ENCODE measurements at places on chromosomes 7 and 10. TPM values are rescaled to one million over a fixed set of nuclear protein-coding genes. Genes with fewer than 3 reads are reported as not detected.

- no peaks in the 10 kb centered on the region for H3K27me3 ChIP-seq
- H3K27ac ChIP-seq, result no peak overlapping the region
- no peaks in the 10 kb centered on the region for H3K4me1 ChIP-seq
- H3K36me3 ChIP-seq, result no peaks in the 10 kb centered on the region
- no peak for DNase-seq
These were observed 236.3 kb upstream of the DKK1 start for GRCh38 chr10:52077814-52078213.

DNA sequence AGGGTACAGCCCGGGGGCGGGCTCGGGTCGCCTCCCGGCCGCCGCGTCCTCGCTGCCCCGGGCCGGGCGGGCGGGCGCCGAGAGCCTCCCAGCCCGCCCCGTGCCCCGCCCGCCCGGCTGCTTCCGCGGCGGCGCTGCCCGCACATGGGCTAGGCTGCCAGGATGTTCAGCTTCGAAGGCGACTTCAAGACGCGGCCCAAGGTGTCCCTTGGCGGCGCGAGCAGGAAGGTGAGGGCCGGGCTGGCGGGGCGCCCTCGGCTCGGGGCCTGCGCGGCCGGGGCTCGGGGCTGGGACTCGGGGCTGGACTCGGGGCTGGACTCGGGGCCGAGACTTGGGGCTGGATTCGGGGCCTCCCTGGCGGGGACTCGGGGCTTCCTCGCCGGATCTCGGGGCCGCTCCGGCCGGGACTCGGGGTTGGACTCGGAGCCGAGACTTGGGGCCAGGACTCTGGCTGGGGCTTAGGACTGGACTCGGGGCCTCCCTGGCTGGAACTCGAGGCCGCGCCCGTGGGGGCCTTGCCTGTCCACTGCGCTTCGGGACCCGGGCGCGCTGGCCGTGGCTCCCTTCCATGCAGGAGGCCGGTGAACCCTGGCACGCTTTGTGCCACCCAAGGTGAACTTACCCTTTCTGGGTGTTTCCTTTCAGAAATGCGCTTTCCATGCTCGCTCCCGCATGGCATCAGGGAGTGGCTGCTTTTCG, 534 bp downstream of the UBE3C start:
- H3K4me3 ChIP-seq, result peak overlapping the region; percentile 89
- peak overlapping the region; percentile 98 for H3K27ac ChIP-seq
- peaks cover 15% of the 10 kb centered on the region for H3K4me1 ChIP-seq
- no peak for DNase-seq
- H3K27me3 ChIP-seq, result no peaks in the 10 kb centered on the region

DNA sequence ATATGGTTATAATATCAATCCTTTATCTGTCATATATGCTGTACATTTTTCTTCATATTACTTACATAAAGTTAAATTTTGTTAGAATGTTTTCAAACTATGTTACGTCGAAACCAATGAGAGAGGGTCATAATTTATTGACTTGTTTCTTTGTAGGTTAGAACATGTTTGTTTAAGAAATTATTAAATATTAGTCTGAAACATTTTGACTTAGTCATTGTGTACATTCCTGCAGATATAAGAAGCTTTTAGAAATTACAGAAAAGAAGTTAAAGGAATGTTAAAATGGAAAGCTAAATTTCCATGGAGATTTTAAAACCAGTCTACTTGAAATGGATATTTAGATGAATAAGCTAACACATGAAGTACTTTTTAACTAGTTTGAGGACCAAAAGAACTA, 99.8 kb downstream of the ANKRD30A start:
- H3K4me1 ChIP-seq, result no peaks in the 10 kb centered on the region
- no peak overlapping the region for H3K27ac ChIP-seq
- no peaks in the 10 kb centered on the region for H3K27me3 ChIP-seq
- no peaks in the 10 kb centered on the region for H3K36me3 ChIP-seq
- H3K4me3 ChIP-seq, result no peak overlapping the region
- no peak for DNase-seq

C7orf33 gene
- not detected for total RNA-seq

GRCh38 chr10:47295411-47295810, 4.6 kb upstream of the GDF10 start:
- no peak overlapping the region for H3K27ac ChIP-seq
- H3K36me3 ChIP-seq, result no peaks in the 10 kb centered on the region
- no peak for DNase-seq
- H3K27me3 ChIP-seq, result peaks cover 1% of the 10 kb centered on the region

DNA sequence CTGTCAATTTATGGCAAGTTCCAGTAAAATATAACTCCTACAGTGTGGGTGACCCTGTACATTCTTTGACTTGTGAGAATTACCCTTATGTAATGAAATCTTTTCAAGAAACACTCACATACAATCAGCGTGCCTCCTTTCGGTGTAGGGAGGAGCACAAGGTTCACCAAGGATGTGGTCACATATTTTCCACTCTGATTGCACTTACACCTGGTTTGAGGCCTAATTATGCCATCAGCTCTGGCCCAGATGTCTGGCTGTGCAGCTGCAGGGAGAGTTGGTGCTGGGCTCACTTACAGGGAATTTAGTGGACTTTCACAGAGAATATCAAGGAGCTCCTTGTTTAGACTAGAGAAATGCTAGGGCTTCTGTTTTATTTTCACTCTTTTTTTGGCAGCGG, 146.0 kb upstream of the STEAP4 start:
- H3K4me1 ChIP-seq, result peaks cover 8% of the 10 kb centered on the region
- H3K27ac ChIP-seq, result no peak overlapping the region
- no peaks in the 10 kb centered on the region for H3K36me3 ChIP-seq
- no peaks in the 10 kb centered on the region for H3K27me3 ChIP-seq

DNA sequence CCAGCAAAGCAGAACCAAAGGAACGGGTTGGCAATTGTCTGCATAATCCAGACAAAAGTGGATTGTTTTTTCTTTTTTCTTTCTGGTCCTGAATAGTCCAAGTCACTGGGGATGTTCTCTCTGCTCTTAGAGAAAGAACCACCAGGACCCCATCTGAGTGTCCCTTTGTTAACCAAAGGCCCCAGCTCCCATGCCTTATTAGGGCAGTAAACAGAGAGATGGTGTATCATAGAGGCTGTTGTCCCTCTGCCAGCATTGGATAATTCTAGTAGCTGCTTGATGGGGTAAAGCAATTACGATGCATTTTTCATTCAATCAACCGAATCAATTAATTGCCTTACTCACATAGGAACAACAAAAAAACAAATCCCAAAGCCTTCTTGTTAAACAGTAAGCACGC, 213.0 kb downstream of the BUB3 start:
- H3K4me3 ChIP-seq, result no peak overlapping the region
- no peaks in the 10 kb centered on the region for H3K4me1 ChIP-seq
- no peaks in the 10 kb centered on the region for H3K27me3 ChIP-seq
- no peak for DNase-seq
- H3K36me3 ChIP-seq, result no peaks in the 10 kb centered on the region

- no peak for DNase-seq
- H3K4me3 ChIP-seq, result no peak overlapping the region
- no peaks in the 10 kb centered on the region for H3K36me3 ChIP-seq
- no peaks in the 10 kb centered on the region for H3K27me3 ChIP-seq
- no peaks in the 10 kb centered on the region for H3K4me1 ChIP-seq
- H3K27ac ChIP-seq, result no peak overlapping the region
These were observed 93.3 kb upstream of the FZD8 start for GRCh38 chr10:35735412-35735811.

RBM20 gene
- total RNA-seq, result 1.3 TPM

- DNase-seq, result no peak
- H3K4me3 ChIP-seq, result no peak overlapping the region
- H3K36me3 ChIP-seq, result no peaks in the 10 kb centered on the region
- no peaks in the 10 kb centered on the region for H3K4me1 ChIP-seq
- no peaks in the 10 kb centered on the region for H3K27me3 ChIP-seq
These were observed 29.8 kb upstream of the PPP2R2D start for GRCh38 chr10:131870831-131871672.

DNA sequence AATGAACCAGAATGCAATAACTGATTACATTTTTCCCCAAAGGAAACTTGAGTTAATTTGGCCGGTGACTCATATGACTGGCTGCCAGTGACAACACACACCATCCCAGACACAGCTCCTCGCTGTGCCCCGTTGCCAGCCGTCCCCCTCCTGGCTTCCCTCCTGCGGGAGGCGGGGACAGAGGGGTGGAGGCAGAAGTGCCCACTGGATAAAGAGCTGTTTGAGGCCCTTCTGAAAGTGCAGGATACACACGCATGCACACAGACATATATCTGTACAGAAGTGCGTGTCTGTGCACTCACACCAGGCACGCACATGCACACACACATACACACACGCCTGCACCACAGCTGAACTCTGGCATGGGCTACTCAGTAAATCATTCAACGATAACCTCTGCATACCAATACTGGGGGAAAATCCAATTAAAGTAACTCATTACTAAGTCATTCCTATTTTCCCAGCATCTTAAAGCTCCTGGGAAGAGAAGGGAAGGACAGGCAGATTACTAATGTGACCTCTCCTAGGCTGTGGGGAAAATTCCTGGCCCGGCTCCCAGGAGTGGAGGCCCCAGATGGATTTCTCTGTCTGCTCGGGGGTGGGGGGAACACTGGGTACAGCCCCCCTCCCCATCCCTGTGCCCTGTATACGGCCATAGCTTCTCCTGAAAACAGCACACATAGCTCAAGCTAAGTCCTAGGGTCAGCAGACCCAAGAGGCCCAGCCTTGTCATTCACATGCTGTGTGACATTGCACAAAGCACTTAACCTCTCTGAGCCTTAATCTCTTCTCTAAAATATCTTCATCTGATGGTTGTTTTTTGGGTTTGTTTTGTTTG, 52.3 kb upstream of the MYL10 start:
- no peaks in the 10 kb centered on the region for H3K27me3 ChIP-seq
- no peaks in the 10 kb centered on the region for H3K4me1 ChIP-seq
- peak; percentile 12 for DNase-seq
- H3K27ac ChIP-seq, result no peak overlapping the region
- no peak overlapping the region for H3K4me3 ChIP-seq

- peak overlapping the region; percentile 86 for H3K27ac ChIP-seq
- H3K36me3 ChIP-seq, result peaks cover 7% of the 10 kb centered on the region
- peaks cover 12% of the 10 kb centered on the region for H3K27me3 ChIP-seq
- H3K4me1 ChIP-seq, result peaks cover 20% of the 10 kb centered on the region
These were observed 1.2 kb downstream of the GAL3ST4 start for GRCh38 chr7:100166970-100167911.

CYP2C19 gene
- not detected for total RNA-seq

PNLIPRP3 gene
- not detected for total RNA-seq

Data from tibial nerve (tissue), 4 donors.